ENCODE measurements at places on chromosomes 4 and X.

DNA sequence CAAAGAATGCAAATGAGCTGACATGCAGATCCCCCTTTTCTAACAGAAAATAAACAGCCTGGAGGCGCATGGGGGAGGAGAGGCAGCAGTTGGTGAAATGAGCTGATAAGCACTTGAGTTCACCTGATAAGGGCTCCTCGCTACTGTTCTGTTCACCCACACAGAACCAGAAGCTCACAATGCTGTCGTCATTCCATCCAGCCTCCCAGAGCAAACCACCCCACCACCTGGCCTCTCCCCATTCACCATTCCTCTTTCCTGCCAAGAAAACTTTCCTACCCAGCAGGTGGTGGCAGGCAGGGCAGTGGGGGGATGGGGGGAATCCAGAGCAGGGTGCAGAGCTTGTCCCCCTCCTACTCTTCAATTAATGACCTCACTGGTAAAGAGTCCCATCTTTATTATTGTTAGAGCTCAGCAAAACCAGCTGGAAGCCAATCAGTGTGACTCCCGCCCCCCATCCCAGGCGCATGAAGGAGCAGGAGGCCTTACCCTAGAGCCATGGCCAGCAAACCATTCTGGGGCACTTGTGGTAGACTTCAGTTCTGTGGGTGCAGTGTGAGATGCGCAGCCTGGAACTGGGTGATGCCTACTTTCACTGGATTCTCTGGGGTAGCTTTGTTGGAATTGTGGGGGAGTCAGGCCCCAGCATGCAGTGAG, 350.3 kb downstream of the ZIC3 start:
- no peak for DNase-seq

DNA sequence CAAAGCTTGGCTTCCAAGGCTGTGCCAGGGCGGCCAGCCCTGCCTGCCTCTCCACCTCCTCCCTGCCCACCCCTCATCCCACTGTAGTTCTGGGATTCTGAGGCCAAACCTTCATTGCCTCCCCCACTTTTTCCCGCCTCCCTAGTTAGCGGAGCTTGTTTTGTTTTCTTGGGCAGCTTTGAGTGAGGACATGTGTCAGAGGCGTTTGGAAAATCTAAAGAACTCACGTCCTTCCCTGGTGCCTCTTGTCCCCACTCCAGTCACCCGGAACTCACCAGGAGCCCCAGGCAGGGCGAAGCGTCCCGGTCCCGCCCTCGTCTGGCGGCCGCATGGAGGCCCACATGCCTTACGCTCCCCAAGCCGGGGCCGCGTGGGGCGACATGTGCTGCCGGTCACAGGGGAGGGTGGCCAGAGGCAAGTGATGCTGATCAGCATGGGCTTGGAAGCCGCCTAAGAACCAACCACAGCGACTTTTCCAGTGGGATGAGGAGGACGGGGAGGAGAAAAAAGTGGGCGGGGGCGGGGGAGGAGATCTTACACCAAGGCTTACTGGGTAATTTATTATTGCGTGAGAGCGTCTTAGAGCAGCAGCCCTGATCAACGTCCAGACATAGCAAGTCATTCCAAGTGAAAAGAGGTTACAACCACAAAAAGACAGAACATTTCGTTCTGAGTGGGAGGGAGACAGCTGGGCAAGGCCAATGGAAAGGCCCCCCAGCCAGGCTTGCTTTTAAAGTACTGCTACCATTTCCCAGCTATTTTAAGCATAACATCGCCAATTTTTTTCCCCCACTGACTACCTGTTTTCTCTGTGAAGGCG, 48.5 kb downstream of the PRPS1 start:
- peak; percentile 61 for DNase-seq

DNA sequence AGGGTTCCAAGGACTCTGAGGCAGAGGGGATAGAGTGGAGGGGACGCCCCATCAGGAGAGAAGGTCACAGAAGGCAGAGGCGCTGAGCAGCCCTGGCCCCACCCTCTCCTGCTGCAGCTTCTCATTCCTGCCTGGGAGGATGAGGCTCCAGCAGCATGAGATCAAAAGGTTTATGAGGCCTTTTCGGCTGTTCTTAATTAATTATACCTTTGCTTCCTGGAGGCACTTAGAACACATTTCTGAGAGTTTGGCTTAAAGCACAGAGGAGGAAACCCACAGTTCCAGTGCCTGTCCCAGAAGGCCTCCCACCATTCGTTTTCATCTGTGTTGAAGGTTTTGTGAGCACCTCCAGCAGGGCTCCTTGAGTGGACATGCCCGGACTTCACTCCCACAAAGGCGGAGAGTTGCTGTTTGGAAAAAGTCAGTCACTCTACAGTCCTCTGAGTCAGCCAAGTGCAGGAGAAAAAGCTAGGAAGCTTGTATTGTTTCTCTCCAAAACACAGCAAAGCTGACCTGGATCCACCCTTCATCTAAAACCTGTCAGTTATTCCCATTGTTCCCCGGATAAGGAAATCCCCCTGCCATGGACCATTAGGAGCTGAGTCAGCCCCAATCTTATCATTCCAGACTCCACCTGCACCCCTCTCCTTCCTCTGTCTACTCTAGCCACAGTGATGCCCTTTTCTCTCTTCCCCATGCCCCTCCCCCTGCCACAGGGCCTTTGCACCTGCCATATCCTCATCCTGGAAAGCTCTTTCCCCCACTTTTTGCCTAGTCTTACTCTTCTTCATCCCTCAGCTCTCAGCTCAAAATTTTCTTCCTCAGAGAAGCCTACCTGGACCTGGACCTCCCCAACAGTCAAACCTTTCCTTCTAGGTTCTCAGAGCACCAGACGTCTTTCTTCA, 276.8 kb downstream of the FBXW7 start:
- DNase-seq: no peak

- no peak for DNase-seq
Measured at GRCh38 chr4:100545427-100545826, 27.6 kb upstream of the EMCN start.

GRCh38 chrX:4825550-4825949, 1112.1 kb upstream of the PRKX start:
- DNase-seq: peak; percentile 19

DNA sequence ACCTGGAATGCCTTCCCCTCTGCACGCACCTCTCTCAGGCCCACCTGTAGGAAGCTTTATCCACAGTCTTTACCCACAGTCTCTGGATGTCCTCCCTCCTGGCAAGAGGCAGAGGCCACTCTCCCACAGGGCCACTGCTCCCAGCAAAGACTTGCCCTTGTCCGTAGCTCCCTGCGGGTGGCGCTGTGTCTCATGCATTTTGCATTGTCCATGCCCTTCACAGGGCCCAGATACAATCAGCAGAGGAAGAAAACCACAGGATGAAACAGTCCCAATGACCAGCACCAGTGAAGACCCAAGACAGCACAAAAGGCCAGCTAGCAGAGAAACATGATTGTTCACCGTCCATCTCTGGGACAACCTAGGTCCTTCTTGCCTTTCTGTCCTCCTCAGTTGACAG, 2.1 kb upstream of the NSG1 start:
- DNase-seq: no peak

- no peak for DNase-seq
Measured at GRCh38 chr4:129098531-129099001, 2.6 kb downstream of the C4orf33 start.

DNA sequence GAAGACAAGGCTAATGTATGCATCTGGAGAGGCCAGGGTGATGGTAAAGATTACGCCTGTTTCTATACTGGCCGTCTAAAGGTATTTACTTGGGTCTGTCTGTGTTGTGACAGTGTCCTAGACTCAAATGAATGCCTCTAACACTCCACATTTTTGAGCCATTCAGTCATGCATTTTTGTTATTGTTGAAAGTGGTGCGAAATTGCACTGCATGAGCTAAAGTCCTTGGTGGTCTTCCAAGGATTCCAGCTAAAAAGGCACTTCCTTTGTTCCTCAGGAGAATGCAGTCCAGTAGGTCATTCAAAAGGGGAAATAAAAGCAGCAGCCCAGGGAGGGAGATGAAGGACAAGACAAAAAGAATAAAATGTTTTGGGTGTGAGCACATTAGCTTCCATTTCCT, 3.0 kb downstream of the GPC4 start:
- no peak for DNase-seq

- no peak for DNase-seq
Measured at GRCh38 chr4:150217192-150217591, 138.9 kb downstream of the DCLK2 start.

DNA sequence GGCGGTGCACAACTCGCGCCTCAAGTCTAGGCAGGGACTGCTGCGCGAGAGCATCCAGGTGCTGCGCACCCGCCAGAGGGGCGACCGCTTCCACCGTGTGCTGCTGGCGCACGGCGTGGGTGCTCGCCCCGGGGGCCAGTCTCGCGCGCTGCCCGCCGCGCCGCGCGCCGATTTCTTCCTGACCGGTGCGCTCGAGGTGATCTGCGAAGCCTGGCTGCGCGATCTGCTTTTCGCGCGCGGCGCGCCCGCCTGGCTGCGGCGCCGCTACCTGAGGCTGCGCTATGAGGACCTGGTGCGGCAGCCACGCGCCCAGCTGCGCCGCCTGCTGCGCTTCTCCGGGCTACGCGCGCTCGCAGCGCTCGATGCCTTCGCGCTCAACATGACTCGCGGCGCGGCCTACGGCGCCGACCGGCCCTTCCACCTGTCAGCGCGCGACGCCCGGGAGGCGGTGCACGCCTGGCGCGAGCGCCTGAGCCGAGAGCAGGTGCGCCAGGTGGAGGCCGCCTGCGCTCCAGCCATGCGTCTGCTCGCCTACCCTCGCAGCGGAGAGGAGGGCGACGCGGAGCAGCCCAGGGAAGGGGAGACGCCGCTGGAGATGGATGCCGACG, 1.3 kb downstream of the CHST7 start:
- peak; percentile 62 for DNase-seq

GRCh38 chrX:6968231-6968630, 179.3 kb upstream of the STS start:
- DNase-seq: no peak

DNA sequence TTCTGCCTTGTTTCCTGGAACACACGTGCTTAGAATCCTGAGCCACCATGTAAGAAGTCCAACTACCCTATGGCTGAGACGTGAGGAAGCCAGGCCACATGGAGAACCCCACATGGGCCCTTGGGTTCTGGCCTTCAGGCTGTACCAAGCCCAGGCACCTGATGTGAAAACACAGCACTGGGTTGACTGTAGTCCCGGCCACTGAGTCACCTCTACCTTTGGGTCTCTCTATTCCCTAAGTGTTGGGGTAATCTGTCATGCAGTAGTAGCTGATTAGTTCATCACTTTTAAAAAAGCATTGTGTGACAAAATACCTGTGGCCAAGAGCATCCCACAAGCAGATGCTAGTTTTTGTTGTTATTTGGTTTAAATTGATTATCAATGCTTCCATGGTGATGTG, 24.3 kb downstream of the CFAP97 start:
- no peak for DNase-seq

GRCh38 chr4:150942539-150942938, 72.5 kb downstream of the LRBA start:
- no peak for DNase-seq

DNA sequence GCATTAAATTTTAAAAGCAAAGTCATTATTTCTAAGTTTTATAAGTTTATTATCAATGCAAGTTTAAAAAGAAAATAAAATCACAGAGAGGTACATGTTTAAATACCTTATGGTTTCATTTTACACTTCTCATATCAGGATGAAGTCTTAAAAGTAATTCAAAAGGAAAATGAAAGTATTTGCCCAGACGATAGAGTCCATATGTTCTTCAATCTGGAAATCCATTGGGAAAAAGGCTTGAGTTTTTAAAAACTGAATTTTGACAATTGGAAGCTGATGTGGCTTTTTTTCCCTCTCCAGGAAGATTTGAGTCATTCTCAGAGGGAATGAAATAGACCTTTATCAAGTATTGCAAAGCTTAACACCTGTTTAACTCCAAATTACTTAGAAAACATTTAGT, 37.1 kb downstream of the MAB21L2 start:
- DNase-seq: peak; percentile 50

GRCh38 chr4:38080061-38080974, 120.1 kb downstream of the PTTG2 start:
- DNase-seq: no peak

DNA sequence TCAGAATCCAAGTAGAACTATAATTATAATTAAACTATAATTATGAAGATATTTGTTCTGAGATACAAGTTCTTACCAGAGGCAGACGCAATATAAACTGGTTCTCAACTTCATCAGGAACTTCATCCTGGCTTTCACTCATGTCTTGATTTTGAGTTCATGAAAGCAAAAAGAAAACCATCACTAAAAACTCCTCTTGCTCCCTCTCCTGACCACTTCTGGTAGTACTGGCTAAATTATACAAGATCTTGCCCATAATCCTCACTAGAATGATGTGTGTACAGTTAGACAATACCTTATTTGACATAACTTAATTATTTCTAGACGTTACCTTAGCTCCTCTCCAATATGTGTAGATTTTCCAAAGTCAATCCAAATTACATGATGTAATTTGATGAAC, 3.7 kb downstream of the TAF7L start:
- peak; percentile 37 for DNase-seq

DNA sequence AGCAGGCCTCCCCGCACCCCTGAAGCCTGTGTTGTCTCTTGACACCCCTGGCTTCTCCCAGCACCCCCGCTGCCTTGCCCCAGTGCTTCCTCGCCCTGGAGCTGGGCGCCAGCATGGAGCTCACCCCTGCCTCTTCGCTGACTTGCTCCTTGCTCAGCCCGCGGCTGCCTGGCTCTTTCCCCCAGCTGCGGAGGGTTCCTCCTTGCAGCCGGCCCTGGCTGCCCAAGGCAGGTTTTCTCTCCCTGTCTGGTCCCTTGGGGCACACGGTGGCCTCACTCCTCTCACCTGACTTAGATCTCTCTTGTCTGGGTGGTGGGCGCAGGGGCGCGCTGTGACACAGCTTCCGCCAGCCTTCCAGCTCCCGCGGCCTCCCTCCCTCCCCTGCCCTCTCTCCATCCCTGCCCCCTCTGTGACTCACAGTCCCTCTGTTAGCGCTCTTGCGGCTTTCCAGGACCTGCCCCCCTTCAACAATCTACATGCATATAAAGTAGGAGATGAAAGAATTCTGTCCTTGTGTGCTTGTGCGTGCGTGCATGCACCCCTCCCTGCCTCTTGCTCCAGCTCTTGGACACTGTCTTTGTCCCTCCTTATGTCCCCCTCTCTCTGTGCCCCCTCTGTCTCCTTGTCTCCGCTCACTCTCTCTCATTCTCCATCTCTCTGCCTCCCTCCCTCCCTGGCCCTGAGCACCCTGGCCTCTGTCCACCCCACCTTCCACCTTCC, 2.2 kb downstream of the PLXNB3 start:
- DNase-seq: no peak

DNA sequence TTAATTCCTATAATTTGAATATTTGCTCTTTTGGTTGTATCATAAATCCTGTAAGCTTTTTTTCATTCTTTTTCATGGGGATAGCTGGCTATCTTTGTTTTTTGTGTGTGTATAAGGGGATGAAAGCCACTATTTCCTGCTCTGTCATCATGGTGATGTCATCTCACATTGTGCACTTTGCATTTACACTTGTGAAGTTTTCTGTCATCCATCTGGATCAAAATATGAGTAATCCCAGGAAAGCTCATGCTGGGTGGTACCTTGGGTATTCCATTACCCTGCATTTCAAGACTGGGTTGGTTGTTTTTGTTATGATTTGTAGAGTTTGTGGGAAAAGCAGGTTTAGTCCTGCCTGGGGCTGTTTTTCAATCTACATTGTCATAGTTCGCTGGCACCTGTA, 367.3 kb downstream of the CHIC1 start:
- DNase-seq: no peak

- no peak for DNase-seq
Measured at GRCh38 chr4:76257824-76258223, 6.3 kb downstream of the FAM47E start.

- DNase-seq: no peak
Measured at GRCh38 chr4:54254116-54254914, 25.2 kb downstream of the PDGFRA start.

GRCh38 chr4:127642169-127642568, 9.4 kb downstream of the INTU start:
- no peak for DNase-seq

- DNase-seq: no peak
Measured at GRCh38 chr4:127843704-127844600, 36.7 kb upstream of the PLK4 start.
